ENCODE measurements at places on chromosomes 5 and 9. TPM values are rescaled to one million over a fixed set of nuclear protein-coding genes. Genes with fewer than 3 reads are reported as not detected.

Gene GHR
- not detected for total RNA-seq

DNA sequence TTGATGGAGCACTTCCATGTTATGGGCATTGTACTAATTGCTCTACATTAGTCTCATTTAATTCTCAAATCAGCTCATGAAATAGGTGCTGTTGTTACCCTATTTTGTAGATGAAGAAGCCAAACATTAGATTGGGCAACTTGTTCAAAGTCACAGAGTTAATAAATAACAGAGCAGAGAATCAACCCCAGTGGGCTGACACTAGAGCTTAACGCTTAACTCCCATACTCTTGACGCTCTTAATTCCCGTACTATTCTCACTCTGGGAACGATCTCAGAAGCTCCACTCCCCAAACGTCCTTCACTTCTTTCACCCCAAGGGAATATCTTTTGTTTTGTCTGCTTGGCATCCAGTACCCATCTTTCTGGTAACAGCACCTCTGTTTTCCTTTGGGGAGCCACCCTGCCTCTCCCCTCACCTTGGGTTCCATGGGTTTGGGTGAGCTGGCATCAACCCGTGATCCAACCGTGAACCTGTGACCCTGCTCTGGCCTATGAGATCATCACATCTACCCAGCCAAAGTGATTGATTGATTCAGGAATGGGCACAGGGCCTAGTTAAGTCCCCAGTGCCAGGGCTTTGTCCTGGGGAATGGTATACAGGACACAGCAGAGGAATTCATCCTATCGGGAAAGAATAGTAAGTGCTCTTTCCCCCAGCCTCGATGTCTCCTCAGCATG, 169.2 kb downstream of the NR3C1 start:
- DNase-seq, result no peak

GRCh38 chr5:10678244-10678643, 82.8 kb downstream of the DAP start:
- DNase-seq, result no peak

Gene CFAP90
- total RNA-seq, result not detected

DNA sequence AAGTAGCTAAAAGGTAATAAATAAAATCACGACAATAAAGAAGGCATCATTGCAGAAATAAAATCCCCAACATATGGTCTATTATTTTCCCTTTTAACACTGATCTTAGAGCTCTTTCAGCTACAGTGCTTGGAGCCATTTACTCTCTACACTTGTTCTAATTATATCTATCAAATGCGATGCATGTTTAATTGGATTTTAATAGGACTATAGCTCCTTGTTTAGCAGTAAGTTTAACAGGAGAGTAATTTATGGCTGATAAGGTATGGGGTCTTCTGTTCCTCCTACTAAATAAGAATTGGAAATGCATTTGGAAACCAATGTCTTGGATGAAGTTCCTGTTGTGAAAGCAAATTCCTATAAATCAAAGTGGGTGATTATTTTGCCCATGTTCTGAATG, 304.2 kb upstream of the PTPRD start:
- no peak for DNase-seq

GRCh38 chr9:89394412-89394811, 76.1 kb downstream of the SECISBP2 start:
- DNase-seq, result no peak

Gene SEC16A
- total RNA-seq, result 56.6 TPM

Gene KCNV2
- not detected for total RNA-seq

- no peak for DNase-seq
These were observed 20.9 kb downstream of the CDHR2 start for GRCh38 chr5:176570044-176570443.

- DNase-seq, result no peak
These were observed 78.3 kb downstream of the PPARGC1B start for GRCh38 chr5:149808264-149808982.

DNA sequence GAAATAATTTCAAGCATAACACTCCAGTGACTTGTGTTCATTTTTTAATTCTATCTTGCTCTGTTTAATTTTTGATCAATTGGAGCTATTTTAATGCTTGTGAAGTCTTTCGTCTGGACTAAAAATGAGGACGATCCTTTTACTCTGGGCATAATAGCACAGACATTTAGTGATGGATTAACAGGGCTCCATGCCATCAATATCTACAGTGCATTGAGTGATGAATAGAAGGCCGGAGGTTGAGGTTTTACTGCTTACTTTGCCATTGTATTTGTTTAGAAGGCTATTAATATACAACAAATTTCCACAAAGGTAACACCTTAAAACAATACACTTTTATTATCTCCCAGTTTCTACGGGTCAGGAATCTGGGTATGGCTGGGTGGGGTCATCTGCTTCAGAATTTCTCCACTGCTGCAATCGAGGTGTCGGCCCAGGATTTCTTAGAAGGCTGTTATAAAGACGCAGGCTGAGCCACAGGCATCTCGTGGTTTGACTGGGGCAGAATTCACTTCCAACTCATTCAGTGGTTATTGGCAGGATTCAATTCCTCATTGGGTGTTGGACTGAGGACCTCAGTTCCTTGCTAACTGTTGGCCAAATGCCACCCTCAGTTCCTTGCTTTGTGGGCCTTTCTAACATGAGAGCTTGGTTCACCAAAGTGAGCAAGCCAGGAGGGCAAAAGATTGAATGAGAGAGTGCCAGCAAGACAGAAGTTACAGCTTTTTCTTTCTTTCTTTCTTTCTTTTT, 265.4 kb upstream of the VLDLR start:
- no peak for DNase-seq

DNA sequence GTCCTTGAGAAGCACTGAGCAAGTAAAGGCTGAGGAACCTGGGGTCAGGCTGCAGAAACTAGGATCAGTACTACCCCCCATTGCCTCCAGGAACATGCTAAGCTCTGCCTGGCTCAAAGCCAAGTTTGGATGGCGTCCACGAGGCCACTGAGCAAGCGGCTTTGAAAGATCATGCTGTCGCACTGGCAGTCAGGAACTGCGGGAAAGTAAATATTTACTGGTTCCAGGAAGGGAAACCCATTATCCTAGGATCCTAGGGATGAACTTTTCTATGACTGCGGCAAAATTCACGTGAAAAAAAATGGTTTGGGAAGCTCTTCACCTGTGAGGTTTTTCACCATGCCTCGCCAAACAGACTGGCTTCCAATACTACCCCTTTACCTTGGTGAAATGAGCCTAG, 75.3 kb upstream of the PJA2 start:
- no peak for DNase-seq

- DNase-seq, result peak; percentile 51
These were observed at the start of gene GPSM1 for GRCh38 chr9:136327304-136327974. GPSM1 (plus strand) TSS chr9:136327539; CDS start chr9:136327696, 157 bp downstream.

Gene KLF4
- not detected for total RNA-seq

DNA sequence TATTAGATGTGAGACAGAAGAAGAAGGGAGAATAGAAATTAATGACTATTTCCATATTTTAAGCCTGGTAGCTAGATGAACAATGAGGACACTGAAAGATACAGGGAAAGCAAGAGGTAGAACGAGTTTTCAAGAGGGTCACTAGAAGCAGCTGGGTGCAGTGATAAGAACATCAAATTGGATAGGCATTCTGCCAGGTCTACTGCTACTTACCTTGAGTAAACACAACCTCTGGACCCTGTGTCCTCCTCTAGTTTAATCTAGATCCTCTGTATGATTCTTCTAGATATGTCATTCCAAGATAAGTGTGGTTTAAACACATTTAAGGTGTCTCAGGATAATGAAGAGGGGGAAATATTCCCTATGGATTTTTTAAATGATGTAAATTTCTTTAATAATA, 31.2 kb downstream of the OTP start:
- no peak for DNase-seq

- no peak for DNase-seq
These were observed 195.6 kb downstream of the KIAA0825 start for GRCh38 chr5:94422812-94423211.

Gene NUDT2
- 42.9 TPM for total RNA-seq

Gene PCDHGC3
- total RNA-seq, result not detected

Gene ZNF618
- total RNA-seq, result 0.08 TPM

DNA sequence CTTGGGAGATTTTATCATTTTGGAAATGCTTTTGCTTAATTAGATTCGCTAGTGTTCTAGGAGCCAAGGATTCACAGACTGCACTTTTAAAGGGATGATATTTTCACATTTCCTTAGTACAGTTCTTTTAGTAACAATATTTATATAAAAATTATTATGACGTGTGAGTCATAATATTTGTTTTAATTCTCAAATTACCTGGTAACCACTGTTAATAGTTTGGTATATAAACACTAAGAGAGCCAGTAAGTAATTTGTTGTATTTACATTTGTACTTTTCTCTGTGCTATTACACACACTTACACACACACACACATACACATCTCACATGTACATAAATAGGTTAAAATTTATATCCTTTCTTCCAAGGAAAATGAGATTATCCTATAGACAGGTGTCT, 58.8 kb upstream of the RAD23B start:
- no peak for DNase-seq

DNA sequence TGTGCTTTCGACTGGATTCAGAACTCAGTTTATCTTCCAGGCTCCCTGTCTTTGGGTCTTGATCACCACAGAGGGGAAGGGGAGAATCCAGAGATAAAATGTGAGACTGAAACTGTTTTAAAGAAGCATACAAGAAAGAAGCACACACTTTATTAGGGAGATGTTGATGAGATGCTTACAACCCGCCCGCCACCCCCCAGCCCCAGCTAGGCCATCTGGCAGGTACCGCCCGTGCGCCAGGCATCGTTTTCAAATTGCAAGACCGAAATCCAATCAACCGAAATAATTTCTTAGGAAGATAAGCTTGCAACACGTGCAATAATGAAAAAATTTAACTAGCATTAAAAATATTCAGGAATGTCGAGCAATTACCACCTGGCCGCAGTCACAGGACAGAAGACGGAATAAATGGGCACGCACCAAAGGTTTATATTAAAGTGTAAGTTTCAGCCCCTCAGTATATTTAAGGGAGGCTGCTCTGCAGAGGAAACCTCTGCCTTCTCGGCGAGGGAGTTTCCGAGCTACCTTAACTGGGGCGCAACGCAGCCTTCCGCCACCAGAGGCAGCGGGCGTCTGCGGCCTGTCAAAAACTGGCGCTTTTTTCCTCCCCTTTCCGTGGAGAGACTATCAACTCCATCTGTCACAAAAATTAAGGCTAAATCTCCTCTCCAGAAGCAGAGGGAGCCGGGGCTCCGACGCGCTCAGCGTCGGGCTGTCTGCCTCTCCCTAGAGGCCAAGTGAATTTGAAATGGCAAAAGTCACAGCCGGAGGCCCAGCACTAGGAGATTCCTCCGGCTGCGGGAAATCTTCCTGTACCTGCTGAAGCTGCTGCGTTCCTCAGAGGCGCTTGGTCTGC, 996 bp upstream of the GAS1 start:
- DNase-seq, result peak; percentile 58

- no peak for DNase-seq
These were observed 216.2 kb downstream of the MED10 start for GRCh38 chr5:6162175-6162574.

Gene C5orf52
- total RNA-seq, result not detected
